Amniotic epithelial cell (primary cell): ENCODE measurements at places on chromosomes 6 and 20.

GRCh38 chr20:3871550-3872265, 17.5 kb upstream of the PANK2 start:
- peak; percentile 36 for DNase-seq

GRCh38 chr6:19478992-19479391, 358.2 kb upstream of the ID4 start:
- DNase-seq: peak; percentile 48

DNA sequence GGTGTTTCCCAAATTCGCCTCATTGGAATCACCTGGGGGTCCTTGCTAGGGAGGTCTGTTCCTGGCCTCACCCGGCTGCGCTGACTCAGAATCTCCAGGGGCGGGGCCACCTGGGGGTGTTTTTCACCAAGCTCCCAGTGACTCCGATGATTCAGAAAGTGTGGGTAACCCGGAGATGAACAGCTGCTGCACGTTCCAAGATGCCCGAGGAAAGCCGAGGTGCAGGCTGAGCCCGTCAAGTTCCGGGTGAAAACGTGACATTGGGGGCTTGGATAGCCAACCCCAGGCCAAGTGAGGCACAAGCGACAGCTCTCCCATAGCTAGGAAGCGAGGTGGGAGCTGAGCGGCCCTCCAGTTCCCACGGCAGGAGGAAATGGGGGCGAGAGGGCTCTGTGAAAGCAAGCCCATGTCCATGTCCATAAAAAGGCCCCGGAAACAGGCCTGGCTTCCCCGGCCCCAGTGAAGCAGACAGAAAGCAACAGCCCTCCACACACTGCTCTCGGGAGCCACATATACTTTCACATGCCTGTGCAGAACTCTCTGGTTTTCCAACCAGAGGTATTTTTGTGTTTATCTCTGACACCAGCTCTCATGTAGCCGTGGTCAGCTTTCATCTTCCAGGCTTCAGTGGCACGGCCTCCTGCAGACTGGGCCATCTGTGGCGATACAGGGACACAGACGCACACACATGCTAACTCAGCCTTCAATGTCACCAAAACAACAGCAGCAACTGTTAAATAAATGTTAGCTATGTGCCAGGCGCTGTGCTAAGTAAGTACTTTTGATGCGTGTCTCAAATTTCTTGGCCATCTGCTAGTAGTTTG, 90.7 kb upstream of the CCDC28A start:
- peak; percentile 88 for DNase-seq

DNA sequence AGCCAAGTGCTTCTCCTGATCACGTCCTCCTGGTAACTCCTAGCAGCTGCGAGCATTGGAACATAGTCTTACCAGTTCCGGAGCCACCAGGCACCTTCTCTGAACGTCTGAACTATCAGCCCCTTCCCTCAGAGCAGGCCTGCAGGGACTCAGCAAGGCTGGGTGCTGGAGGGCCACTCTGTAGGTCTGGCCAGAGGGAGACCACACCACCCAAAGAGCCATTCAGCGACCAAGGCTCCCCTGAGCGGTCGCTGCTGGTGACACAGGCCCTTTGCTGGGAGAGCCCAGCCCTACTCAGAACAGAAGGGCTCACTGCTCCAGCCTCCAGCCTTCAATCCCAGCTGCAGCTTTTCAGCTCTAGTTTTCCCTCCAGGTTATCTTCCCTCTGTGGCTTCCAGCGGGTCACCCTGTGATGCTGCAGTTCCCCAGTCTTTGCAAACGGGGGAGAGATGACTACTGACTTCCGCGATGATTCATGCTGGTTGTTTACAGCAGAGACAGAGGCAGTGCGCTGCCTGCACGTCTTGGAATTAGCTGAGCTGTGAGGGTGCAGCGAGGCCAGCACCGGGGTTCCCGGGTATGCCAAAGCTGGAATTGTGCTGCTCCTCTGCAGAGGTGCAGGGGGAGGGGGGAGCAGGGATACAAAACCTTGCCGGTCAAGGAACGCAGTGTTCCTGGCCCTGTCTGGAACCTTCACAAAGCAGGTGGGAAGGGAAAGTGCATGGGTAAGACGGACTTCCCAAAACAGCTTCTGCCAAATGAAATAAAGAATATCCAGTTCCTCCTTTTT, 161.4 kb downstream of the LY86 start:
- DNase-seq: peak; percentile 90

DNA sequence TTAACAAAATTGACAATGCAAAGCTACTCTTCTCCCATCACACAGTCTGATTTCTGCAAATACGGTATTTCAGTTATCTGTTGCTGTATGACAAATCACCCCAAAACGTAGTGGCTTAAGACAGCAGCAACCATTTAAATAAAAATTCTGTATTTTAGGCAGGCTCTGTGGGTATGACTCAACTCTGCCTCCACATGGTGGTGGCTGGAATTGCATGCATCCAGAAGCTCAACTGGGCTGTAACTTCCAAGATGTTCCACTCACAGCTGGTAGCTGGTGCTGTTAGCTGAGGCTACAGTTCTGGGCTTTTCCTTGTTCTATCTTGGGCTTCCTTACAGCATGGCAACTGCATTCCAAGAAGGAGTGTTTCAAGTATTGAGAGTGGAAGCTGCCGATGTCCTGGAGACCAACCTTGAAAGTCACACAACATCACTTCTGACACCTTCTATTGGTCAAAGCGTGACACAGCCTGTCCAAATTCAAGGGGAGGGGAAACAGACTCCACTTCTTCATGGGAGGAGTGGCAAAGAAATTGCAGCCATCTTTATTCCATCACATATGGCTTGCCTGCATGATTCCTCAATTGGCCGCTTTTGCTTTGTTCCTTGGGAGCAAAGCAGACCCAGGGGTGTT, 39.7 kb upstream of the TULP1 start:
- DNase-seq: peak; percentile 47

DNA sequence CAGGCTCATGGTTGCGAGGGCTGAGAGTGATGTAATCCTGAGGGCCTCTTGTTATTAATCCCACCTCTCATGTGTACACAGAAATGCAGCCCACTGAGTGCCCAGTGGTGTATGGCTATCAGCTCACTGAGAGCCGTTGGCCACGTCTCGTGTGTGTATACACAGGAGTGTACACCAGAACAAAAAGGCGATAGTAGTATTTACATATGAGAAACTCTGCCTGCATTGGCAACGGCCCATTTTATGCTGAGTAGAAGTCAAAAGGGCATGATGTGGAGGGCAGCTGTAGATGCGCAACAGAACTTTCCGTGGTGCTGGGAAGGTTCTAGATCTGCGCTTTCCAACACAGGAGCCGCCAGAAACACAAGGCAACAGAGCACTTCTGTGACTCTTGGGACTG, 28.9 kb upstream of the CDH4 start:
- DNase-seq: no peak

DNA sequence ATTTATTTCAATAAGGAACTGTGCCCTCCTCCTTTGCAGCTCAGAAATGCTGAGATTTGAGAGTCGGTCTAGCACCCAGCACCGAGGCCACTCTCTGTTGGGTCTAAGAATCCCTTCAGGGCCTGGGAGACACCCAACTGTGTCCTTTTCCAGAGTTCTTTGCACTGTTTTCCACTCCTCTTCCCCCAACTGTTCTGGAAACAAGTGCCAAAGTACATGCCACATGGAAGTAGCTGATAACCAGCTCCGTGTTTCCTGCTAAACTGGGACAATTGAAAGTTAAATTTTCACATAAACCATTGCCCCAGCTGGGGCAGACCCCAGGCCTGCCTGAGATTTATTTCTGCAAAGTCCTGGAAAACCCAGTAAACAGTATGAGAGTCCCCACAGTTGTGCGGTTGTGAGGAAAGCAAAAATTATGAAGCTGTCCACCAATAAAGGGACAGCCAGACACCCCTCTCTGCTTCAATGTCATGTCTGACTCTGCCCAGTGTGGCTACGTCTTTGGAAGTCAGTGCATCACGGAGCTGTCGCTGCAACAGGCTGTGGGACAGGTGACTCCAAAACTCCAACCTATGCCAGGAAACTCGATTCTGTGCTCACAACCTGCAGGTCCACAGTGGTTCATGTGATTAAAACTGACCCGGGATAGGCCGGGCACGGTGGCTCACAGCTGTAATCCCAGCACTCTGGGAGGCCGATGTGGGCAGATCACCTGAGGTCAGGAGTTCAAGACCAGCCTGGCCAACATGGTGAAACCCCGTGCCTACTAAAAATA, 178.0 kb upstream of the AFDN start:
- DNase-seq: no peak

GRCh38 chr6:28589234-28589956, 63.7 kb downstream of the GPX5 start:
- peak; percentile 94 for DNase-seq

DNA sequence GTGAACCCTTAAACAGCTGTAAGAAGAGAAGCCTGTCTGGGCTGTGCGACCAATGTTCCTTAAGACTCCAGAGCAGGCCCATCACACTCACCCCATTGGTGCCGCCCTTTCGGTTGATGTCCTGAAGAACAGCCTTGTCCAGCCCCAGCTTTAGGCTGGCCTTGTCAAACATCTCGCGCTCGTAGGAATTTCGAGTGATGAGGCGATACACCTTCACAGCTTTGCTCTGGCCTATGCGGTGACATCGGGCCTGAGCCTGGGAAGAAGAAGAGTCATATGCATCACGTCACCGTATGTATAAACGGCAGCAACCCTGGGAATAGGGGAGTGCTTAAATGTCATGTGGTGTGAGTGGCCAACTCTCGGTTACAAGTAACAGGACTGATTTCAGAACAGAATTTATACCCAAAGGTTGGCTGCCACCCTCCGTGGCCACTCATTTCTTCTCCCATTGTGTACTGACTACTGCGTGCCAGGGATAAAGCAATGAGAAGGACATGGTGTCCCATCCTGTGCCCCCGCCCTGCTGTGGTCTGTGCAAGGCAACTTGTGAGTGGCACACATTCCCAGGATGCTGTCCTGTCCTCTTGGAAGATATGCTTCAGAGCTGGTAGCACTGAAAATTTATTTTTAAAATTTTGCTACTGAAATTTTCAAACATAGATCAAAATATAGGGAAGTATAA, 90.7 kb upstream of the EMILIN3 start:
- no peak for DNase-seq

GRCh38 chr6:20791944-20792343, 257.7 kb downstream of the CDKAL1 start:
- DNase-seq: no peak

- DNase-seq: peak; percentile 69
Observed at GRCh38 chr6:52538901-52539354, 37.9 kb downstream of the TRAM2 start.

- no peak for DNase-seq
Observed at GRCh38 chr6:13117570-13117969, 210.8 kb downstream of the TBC1D7 start.

DNA sequence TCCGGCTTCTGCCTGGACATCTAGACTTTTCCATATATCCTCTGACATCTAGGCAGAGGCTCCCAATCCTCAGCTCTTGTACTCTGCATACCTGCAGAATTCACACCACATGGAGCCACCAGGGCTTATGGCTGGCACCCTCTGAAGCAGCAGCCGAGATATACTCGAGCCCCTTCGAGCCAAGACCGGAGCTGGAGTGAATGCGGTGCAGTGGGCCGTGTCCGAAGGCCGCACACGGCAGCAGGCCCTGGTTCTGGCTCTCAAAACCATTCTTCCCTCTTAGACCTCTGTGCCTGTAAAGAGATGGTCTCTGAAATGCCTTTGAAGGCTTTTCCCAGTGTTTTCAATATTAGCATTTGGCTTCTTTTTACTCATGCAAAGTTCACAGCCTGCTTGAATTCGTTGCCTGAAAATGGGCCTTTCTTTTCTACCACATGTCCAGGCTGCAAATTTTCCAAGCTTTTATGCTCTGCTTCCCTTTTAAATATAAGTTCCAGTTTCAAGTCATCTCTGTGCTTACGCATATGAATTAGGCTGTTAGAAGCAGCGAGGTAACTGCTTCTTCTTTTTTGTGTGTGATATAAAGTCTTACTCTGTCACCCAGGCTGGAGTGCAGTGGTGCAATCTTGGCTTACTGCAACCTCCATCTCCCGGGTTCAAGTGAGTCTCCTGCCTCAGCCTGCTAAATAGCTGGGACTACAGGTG, 3.8 kb upstream of the SIRPB1 start:
- DNase-seq: no peak

- peak; percentile 13 for DNase-seq
Observed at GRCh38 chr20:40493549-40493948, 195.5 kb downstream of the MAFB start.

DNA sequence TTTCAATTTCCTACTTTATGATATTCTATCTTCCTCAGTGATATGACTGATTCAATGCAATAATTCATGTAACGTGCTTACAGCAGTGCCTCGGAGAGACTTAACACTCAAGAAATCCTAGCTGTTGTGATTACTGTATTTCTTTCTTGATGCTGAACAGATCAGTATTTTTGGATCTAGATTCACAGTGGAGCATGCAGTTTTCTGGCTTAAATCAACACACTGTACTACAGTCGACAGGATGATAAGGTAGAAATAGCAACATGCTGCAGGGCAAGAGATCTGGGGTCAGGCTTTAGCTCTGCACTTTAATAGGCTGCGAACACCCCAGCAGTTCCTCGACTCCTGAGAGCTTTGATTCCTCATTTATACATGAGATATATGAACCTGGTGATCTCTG, 161.0 kb downstream of the AIG1 start:
- no peak for DNase-seq

DNA sequence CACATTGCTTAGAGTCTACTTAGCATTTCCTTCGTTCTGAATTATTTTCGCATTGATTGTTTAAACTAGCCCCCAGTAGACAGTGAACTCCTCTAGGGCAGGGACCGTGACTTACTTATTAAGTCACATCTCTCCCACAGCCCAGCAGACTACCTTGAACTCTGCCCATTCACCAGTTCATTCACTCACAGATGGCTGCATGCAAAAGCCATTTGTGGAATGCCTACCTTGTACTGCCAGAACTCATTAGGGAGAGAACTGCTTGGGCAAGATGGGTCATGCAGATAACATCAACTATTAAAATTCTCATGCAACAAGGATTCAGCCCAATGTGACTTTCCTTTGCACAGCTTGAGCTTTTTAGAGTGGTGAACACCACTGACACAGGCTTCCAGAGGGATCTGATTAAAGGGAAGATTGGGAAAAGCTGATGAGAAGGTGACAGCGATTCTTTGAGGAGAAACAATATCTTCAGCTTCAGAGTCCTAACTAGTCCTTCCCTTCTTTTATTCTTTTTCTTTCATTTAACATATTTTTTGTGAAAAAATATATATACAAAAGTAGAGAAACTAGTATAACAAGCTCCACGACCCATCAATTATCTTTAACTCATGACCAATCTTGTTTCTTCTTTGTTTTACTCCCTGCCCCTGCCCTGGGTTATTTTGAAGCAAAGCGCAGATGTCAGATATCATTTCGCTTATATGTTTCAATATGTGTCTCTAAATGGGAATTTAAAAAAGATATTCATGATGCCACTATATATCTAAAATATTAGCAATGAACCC, 273.9 kb downstream of the CDC5L start:
- peak; percentile 61 for DNase-seq

- DNase-seq: peak; percentile 67
Observed at GRCh38 chr6:125020385-125020784, 58.1 kb downstream of the RNF217 start.
